Activated naive CD4-positive, alpha-beta T cell treated with Interleukin-2 at 50 U/mL for 16 hours (primary cell): ENCODE measurements at places on chromosomes 6 and 20.

DNA sequence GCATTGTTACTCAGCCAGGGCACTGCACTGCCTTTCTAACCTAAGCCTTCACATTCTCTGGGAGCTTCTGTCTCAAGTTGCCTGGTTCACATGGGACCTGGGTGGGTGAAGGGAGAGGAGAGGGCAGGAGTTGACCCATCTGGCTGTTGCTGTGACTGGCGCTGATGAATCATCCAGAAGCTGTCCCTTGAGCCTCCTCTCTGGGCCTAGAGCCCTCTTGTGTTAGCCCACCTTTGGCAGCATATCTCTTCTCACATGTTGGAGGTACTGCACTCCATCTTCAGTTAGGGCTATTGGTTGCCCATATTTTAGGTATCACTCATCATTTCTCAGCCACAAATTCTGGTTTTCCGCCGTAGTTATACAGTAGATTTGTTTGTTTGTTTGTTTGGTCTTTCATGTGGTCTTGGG lies 19.8 kb downstream of the XRN2 start:
- no peak for DNase-seq

DNA sequence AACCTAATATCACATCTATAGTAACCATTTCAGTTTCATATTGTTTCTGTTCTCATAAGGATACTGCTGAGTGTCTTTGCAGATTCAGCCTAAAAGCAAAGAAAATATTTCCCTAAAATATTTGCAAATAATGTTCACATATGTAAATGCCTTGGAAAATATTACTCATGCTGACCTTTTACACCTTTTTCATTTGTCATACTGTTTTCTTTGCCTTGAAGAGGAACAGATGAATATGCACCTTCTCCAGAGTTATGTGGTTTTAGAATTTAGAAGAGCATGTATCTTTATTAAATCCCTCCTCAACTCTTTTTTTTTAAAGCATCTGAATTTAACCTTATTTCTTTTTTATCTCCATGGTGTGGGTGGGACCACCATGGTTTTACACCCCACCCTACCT lies 32.5 kb downstream of the NDUFAF5 start:
- no peak for DNase-seq

- no peak for DNase-seq
Measured at GRCh38 chr6:48472535-48472934, 361.5 kb upstream of the PTCHD4 start.

- DNase-seq, result no peak
Measured at GRCh38 chr6:42315991-42316970, 98.6 kb upstream of the MRPS10 start.

- no peak for DNase-seq
Measured at GRCh38 chr20:16279320-16279719, 293.9 kb downstream of the KIF16B start.

- DNase-seq, result no peak
Measured at GRCh38 chr6:166312832-166313231, 4.6 kb upstream of the PRR18 start.

DNA sequence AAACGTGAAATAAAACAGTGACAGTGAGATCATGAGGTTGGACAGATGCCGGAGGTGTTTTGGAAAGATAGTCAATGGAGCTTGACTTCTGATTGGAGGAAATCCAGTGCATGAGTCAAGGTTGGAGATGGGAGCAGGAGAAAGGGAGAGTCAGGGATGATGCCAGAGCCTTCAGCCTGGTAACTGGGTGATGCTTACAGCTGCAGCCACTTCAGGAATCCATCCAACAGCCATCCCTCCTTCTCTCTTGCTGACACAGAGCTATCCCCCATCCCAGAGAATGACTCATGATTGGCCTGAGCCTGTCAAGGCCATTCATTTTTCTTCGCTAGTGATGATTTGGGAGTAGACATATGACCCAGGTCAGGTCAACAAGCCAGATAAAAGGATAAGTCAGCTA lies 112.8 kb downstream of the SAMD5 start:
- DNase-seq, result no peak

DNA sequence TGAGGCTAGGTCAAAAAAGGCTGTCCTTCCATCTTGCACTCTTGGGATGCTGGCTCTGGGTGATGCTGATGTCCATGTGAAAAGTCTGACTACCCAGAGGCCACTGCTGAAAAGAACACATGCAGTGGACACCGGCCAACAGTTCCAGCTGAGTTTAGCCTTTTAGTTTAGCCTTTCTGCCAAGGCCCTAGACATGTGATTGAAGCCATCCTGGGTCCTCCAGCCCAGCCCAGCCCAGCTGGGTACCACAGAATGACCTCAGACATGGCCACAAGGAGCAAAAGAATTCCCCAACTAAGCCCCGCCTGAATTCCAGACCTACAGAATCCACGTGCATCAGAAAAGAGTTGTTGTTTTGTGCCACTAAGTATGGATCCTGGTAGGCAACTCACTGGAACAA lies 17.4 kb downstream of the PIGT start:
- no peak for DNase-seq

GRCh38 chr6:116472706-116473105 lies 11.5 kb downstream of the CALHM6 start:
- DNase-seq, result no peak

GRCh38 chr6:159642481-159642880 lies 50.6 kb downstream of the SOD2 start:
- no peak for DNase-seq

- DNase-seq, result no peak
Measured at GRCh38 chr20:25052255-25053194, 5.4 kb downstream of the ACSS1 start.

DNA sequence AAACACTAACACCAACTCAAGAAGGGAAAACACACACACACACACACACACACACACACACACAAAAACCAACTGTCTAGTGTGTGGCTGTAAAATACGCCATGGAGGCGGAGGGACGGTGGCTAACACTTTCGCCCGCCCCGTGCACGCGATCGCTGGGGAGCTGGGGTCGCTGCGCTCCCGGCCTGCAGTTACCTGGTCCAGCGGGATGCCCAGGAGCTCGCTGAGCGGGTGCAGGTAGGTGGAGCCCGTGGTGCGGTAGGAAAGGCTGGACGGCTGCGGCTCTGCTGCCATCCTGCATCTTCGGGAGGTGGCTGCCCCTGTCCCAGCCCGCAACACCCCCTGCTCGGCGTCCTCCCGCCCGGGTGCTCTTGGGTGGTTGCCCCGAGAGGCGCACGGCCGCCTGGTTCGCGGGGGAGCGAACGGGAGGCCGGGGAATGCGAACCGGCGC lies 303 bp downstream of the MBOAT1 start:
- DNase-seq, result peak; percentile 57
